NCI-H1417 treated with DMSO at 0.1 percent for 48 hours (cell line): ENCODE measurements at places on chromosomes 11 and 22.

DNA sequence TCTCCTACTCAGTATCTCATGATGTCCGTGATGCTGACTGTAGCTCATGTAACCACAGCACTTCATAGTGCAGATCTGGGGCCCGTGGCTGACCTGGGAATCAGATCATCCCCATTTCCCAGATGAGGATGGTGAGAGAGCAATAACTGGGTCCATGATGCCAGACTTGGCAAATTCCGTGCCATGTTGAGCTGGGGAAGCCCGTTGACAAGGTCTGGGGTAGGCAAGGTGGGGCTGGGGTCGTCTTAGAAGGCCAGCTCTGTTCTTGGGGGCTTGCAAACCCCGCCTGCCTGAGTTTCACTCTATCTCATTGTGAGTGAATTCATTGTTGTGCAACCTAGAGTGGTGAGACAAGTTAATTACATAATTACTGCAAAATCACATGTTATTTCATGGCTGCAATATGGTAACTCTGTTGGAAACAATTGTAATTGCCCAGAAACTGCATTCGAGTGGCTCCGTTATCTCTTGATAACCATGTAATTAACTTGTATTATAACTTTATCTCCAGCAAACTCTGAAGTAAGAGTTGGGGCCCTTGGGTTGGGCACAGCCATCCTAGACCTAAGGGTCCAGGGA lies 41.7 kb downstream of the LMO1 start:
- DNase-seq: no peak

GRCh38 chr22:20624161-20624616 lies 116.8 kb downstream of the MED15 start:
- no peak for DNase-seq

DNA sequence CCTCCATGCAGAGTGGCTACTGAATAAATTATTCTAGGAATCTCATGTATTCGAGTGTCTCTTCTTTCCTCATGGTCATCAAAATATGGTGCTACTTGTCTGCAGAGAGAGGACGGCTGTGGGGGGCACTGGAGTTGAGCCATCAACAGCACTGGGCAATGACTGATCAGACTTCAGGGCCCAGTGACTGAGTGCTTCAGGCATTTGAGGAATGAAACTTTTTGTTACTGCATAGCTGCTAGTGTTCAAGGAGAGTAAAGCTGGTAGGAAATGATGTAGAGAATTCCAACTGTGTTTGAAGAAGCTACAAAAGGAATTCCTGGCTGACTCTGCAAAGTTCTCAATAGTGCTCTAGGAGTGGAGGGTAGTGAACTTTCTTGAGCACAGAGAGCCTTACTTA lies 277.7 kb downstream of the CADM1 start:
- DNase-seq: no peak

GRCh38 chr11:12420040-12420439 lies 42.7 kb downstream of the PARVA start:
- DNase-seq: no peak

GRCh38 chr11:113685654-113686359 lies 20.3 kb downstream of the TMPRSS5 start:
- no peak for DNase-seq

DNA sequence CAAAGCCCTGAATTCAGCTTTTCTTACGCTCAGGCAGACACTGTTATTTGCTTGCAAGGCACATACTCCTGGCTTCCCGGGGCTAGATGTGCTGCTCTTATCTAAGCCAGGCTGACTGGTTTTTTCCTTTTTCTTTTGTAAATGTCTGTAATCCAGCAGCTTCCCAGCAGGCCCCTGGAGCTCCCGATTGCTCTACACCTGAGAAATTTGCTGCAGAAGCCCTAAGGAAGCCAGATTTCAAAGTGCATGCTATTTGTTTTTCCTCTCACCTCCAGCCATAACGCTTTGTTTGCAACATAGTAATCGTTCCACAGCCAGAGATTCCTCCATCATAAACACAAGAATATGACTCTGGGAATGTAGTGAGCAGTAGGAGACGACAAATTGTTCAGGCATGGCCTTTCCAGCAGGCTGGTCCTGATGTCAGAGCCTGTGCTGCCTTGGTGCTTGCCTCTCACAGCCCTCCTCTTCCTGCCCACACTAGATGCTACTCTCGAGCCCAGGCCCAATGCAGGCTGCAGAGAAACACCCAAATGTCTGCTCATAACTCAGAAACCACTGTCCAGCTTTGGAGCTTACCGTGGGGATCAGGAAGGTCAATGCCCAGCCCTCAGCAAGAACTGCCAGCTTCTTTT lies 54.7 kb upstream of the SLC6A5 start:
- DNase-seq: no peak

DNA sequence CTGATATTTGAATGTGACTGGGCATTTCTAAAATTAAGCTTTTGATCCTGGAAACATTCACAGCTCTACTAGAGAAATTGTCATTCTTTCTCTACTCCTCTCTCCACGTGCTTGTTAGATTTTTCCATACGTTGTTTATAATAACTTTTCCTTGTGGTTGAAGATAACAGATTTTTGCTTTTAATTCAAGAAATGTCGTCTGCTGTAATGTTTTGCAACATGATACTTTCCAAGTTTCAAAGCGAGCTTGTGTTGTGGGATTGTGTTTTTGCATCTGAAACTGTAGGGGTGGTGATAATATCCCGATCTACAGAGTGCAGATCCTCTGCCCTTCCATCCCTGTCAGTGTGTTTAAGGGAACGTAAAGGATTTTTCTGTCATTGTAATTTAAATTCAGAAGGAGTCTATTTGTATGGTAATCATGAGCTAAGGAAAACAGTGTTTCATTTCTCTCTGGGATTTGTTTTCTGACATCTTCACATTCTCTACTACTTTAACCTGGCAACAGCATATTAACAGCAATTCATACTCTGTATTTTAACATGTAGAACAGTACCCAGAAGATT lies 321.4 kb downstream of the FAT3 start:
- no peak for DNase-seq

DNA sequence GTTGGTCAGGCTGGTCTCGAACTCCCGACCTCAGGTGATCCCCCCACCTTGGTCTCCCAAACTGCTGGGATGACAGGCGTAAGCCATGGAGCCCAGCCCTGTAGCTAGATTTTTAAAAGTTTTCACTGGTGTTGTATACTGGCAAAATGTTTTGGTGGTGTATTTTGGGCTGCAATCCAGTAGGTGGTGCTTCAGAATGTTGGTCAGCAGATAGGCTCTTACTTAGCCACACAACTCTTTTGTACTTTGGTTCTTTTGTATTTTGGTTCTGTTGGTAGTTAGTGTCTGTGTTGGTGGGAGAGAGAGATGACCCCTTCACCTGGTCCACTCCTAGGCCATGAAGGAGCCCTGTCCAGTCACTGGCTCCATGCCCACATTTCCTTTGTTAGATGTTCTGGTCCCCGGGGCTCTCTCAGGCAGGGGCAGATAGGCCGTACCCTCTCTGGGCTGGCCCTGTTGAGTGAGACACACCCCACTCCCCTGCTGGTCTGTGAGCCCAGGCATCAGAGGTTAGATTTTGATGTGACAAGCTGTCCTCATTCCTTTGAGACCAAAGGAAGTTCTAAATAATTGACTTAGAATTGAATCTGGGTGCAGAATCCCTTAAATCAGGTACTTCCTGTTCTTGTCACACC lies 123.8 kb downstream of the DDX10 start:
- no peak for DNase-seq

DNA sequence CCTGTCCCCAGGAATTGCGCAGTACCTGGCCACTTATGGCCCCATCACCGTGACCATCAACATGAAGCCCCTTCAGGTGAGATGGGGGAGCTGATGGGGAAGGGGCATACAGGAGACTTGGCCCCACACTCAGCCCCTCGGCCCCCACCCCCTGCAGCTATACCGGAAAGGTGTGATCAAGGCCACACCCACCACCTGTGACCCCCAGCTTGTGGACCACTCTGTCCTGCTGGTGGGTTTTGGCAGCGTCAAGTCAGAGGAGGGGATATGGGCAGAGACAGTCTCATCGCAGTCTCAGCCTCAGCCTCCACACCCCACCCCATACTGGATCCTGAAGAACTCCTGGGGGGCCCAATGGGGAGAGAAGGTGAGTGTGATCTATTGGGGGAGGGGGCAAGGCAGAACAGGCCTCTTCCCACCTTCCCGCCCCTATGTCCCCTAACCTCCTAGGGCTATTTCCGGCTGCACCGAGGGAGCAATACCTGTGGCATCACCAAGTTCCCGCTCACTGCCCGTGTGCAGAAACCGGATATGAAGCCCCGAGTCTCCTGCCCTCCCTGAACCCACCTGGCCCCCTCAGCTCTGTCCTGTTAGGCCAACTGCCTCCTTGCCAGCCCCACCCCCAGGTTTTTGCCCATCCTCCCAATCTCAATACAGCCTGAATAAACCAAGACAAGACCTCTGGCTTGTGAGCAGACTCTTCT lies 3.6 kb downstream of the CTSW start:
- DNase-seq: no peak

DNA sequence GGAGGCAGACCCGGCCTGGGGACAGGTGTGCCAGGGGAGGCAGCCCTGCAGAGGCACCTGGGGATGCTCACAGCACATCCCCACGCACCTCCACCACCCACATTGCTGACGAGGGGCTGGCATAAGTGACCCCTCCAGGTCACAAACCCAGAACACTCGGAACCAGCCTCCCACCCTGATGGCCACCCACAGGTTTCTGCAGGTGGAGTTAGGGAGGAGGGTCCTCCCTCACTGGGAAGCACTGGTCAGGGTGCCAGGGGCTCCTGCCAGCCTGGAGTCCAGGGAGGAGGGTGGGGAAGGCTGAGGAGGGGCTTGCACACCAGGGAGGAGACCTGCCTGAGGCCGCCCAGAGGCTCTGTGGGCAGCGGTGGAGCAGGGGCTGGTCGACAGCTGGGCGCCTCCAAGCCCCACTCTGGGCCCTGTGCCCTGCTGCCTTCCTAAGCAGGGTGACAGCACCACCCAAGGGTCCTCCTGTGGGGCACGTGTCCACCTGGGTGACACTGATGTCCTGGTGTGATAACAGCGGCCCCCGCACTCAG lies 51.0 kb upstream of the CARS1 start:
- DNase-seq: no peak

GRCh38 chr11:120912504-120912903 lies 111.4 kb upstream of the TBCEL start:
- no peak for DNase-seq

GRCh38 chr11:1546536-1547466 lies 25.3 kb downstream of the DUSP8 start:
- DNase-seq: no peak

DNA sequence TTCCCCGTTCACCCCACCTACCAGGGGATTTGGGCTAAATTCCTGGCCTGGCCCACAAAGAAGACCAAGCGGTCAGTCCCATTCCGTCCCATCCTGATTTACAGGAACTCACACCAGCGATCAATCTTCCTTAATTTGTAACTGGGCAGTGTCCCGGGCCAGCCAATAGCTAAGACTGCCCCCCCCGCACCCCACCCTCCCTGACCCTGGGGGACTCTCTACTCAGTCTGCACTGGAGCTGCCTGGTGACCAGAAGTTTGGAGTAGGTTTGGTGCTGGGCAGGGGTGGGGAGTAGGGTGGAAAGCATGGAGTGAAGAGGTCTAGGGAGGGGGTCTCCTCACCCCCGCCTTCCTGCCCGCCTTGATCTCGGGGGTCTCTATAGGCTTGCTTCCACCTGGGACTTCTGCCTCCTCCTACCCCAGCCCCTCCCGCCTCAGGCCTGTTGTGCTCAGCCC lies at the start of gene SERPING1:
Gene SERPING1 (plus strand): TSS at position 225 of the 455 bp plus-strand sequence. CDS start 586 bp downstream, outside the sequence.
- DNase-seq: no peak

GRCh38 chr11:62958547-62959421 lies 26.0 kb downstream of the SLC22A6 start:
- no peak for DNase-seq

DNA sequence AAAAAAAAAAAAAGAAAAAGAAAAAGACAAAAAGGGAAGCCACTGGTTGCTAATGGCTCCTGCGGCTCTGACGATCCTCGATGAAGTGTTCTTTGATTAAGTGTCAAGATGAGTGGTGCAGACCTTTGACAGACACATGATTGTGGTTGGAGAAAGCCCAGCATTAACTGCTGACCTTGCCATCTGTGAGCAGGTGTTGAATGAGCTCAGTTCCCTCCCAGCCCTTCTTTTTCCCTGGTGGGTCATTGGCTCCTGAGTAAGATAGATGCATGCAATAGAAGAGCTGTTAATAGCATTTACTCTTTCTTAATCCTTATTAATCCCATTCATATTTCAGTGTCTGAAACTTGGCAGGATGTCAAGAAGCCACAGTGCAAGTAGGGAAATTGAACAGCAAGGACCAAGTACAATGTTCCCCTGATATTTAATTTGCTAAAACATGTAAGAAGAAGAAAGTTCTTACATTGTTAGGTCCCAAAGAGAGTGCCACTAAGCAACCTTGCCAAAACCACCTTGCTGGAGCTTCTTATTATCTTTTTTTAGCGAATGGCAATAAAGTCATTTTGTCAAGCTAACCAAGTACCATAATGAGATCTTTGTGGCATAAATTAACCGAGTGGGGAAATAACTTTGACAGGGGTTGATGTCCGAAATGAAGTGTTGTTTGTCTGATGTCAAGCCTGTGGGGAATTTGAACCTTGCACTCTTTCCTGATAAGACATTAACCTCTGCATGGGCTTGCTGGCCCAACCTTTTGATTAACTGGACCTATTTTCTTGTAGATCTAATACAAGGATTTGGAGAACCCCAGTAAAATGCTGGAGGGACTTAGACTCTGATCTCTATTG lies 113.7 kb downstream of the PTPRJ start:
- DNase-seq: peak; percentile 50
